NCI-H1105 (cell line): ENCODE measurements at places on chromosomes 16 and 17.

- DNase-seq = no peak
Measured at GRCh38 chr17:30796016-30796415, 28.5 kb downstream of the CRLF3 start.

DNA sequence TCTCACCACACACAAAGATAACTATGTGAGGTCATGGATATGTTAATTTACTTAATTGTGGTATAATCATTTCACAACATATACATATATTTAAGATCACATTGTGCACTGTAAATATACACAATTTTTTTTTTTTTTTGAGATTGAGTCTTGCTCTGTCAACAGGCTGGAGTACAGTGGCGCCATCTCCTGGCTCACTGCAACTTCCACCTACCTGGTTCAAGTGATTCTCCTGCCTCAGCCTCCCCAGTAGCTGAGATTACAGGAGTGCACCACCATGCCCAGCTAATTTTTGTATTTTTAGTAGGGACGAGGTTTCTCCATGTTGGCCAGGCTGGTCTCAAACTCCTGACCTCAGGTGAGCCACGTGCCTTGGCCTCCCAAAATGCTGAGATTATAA lies 11.5 kb upstream of the PRSS54 start:
- no peak for DNase-seq

- no peak for DNase-seq
Measured at GRCh38 chr17:6675201-6675825, 23.8 kb downstream of the C17orf100 start.

DNA sequence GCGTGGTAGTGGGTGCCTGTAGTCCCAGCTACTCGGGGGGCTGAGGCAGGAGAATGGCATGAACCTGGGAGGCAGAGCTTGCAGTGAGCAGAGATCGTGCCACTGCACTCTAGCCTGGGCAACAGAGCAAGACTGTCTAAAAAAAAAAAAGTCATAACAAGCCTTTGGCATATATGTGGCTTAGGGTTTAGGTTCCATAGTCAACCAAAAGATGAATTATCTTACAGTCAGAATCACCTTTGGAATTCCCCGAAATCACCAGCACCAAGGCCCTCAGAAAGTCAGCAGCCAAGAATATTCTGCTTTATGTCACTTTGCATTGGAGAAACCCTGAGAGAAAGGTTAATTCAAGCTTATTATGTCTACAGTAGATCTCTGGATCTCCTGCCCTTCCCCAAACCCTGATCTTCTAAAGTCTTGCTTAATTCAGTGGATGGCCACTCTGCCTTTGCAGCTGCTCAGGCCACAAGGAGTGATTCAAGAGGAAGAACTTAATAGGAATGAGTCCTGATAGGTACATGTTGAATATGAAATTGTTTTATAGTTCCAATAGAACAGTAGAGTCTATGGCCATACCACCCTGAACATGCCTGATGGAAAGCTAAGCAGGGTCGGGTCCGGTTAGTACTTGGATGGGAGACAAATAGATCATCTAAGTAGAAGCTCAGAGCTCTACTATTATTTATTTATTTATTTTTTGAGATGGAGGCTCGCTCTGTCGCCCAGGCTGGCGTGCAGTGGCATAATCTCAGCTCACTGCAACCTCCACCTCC lies 196.0 kb upstream of the CACNG5 start:
- DNase-seq = no peak

- no peak for DNase-seq
Measured at GRCh38 chr17:33704856-33705255, 411.8 kb upstream of the ASIC2 start.

- no peak for DNase-seq
Measured at GRCh38 chr17:61233991-61234750, 165.5 kb upstream of the TBX2 start.

- no peak for DNase-seq
Measured at GRCh38 chr16:10923146-10923649, 19.1 kb downstream of the DEXI start.

- DNase-seq = no peak
Measured at GRCh38 chr17:28493460-28493859, 12.7 kb upstream of the FOXN1 start.

DNA sequence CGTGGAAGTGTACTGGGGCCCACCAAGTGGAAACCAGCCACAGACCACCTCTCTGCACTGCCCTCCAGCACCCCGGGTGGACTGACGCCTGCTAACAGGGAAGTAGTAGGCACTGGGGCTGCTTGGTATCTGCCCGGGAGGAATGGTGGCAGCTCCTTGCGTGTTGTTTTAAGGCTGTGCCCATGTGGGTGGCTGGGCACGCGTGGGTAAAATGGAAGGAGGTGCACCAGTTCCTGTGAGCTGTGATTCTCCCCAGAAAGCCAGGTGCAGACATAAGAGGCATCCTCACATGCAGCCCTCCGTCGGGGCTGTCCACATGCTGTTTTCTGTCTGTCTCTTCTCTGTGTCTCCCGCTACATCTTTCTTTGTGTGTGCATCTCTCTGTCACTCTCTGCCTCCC lies 122.3 kb downstream of the ENGASE start:
- DNase-seq = no peak

DNA sequence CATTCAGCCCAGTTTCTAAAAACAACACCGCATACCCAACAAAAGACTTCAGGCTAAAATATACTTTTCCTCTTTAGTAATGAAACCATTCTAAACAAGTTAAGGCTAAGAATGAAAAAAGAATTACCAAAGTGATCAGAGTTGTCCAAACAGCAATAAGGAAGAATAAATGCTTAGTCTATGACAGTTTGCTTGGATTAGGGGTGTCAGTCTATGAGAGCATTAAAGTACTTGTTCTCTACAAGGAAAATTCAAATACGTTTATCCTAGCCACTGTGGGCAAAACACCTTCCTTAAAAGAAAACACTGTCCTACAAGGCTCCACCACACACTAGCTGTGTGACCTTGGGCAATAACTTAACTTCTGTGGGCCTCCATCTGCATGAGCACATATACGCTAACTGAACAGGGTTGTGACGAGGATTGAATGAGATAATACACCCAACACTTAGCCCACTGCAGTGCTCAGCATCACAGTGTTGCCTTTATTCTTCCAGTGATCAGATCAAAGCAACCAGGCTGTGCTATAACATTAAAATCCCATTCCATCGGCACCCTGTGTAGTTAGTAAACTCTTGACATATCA lies 53.6 kb downstream of the TEX2 start:
- DNase-seq = no peak

DNA sequence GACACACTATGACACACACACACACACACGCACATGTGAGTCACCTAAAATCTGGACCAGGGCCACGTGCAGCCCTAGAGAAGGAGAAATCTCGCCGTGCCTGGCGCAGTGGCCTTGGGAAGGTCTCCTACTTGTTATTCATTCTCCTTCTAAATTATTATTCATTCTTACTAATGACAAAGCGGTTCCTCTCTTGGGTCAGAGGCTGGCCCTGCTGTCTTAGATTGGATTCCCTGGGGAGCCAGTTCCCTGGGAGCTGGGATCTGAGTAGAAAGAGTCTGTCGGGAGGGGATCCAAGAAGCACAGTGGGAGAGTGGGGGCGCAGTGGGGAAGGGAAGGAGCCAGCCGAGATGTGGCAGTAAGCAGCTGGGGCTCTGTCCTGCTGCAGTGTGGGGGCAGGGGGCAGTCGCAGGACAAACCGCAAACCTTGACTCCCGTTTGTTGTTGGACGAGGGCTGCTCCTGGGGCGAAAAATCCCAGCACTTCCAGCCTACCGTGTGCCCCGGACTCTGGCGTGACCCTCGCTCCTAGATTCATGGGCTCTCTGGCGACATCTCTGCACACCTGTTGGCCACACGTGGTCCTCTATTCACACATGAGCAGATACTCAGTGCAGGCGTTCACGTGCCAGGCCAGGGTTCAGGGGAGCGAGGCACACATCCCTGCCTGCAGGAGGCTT lies 18.7 kb upstream of the JPH3 start:
- no peak for DNase-seq

GRCh38 chr17:21573961-21574610 lies 118.2 kb upstream of the KCNJ18 start:
- DNase-seq = no peak

GRCh38 chr16:74944466-74944865 lies 40.5 kb downstream of the WDR59 start:
- no peak for DNase-seq

DNA sequence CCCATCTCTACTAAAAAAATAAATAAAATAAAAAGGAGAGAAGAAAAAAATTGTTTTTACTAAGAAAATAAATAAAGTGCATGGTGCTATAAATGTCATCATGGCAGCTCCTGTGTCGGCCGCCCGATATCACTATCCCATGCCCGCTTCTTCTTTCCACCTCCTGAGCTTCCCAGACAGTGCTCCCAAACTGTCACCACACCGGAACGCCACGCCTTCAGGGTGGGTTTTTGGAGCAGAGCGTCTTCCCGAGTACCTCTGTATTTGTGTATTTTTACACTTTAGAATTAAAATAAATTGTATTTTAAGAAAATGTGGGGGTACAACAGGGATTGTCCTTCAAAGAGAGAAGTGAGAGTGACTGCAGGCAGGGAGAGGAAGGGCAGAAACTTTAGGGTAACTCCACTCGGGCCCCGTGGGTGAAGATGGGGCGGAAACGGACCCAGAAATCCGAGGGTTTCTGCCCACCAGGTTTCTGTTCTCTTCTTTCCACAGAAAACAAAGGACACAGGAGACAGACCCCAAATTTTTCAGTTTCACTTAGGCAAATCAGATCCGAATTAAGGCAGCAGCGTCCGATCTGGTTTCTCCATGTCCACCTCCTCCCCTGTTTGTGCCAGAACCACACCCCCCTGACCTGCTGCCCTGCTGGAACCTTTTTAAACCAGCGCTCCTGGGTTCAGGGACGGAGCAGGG lies 3.6 kb upstream of the ITGAX start:
- no peak for DNase-seq

DNA sequence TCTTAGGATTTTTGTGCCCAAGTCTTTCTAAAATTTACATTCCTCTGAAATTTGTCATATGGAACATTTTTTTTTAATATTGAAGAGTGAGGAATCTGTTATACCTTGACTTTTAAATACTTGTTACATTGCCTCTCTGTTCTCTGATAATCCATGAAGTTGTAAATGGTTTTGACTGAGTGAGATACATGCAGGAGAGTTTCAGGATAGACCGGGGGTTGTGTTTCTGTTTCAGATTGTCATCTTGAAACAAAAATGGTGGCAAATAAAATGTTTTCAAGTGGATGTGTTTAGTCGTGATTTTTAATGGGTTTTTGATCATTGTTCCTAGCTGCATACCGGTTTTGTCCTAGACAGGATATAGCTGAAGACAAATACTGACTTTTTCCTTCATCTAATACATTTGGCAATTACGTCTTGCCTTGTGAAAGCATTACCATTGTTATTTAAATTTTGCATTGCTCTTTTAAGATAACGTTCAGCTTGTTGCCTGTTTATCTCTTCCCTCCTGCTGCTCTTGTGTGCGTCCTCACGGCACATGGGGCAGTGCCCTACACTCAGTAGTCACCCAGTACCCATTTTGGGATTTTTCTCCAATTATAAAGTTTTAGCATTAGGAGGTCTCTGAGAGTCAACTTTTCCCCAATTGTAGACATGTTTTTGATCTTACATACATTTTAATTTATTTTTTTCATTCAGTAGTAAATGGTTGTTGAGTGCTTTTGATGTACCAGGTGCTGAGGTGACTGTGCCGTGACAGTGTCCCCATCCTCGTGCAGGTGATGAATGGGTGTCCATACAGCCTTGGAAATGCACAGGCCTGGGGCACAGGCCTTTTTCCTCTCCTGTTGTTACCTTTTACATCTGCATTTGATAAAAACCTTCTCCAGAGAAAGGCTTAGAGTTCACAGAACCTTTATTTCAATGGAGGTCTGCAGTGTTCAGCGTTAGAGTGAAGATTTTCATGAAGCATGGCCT lies 169.9 kb downstream of the MSI2 start:
- no peak for DNase-seq
